Breast epithelium (tissue), 4 donors: ENCODE measurements at places on chromosomes 12 and 14.

DNA sequence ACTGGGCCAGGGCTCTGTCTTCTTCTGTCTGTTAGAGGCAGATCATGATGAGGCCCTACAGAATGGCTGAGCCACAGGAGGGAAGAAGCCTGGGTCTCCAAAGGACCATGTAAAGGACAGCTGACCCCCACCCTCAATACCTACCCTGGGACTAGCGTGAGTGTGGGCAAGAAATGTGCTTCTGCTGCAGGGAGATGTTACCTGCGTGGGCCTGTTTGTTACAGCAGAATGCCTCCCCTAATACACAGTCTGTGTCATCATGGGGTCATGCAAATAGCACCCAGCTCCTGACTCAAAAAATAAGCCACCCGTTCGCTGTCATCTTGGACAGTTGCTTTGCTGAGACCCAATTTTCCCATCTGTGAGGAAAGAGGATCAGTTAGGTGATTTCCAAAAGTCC is 90.6 kb downstream of the CALM1 start:
- DNase-seq, result no peak

- DNase-seq, result peak; percentile 68
Observed at GRCh38 chr12:121499929-121500793, 80.7 kb downstream of the KDM2B start.

DNA sequence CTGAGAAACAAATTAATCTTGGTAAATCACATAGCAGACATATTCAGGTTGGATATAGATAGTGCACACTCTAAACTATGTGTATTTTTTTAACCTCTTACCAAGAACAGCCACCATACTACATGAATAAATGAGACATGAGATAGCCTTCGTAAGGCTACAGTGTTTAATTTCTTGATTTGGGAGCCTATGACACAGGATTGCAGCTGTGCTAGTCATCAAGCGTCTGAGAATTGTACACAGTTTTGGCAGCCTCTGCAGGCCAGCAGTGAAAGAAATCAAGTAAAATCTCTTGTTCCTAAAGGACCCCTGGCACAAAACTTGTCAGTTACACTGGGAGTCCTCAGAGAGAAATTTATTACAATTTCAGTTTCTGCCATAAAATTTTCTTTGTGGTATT is 236.1 kb downstream of the C12orf50 start:
- DNase-seq, result no peak

GRCh38 chr14:74898694-74899093 is 17.0 kb downstream of the DLST start:
- no peak for DNase-seq

DNA sequence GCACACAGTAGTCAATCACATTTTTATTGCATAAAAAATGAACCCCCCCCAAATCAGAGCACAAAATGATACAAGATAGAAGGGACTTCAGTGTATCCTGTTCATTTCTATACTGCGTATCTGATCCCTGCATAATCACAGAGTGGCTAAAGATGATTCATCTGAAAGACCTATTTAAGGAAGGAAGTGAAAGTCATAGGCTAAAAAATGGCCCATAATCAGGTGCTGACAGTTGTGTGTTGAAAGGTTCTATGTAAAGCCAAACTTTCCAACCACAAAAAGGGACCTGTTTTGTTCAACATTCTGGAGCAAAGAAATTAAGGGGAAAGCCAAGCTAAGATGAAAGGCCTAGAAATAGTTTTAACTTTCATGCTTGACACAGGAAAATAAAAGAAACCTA is 147.8 kb upstream of the ATP2B1 start:
- no peak for DNase-seq

- no peak for DNase-seq
Observed at GRCh38 chr12:63021116-63021515, 86.2 kb upstream of the PPM1H start.

DNA sequence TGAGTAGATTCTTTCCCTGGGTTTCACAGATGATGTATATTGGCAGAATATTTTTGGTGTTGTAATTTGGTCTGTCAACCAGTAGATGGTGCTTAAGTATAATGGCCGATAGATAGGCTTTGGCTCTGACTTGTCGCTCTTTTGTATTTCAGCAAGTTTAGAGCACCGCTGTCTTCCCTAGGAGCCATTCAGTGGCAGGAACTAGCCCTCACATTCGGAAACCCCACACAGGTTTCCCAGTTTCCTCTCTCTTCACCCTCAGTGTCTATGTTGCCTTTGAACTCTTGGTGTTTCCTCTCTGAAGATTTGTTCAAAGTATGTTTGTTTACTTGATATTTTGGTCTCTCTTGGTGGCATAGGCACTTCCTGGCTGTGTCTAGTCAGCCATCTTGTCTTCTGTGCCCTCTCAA is 102.2 kb downstream of the GPHN start:
- no peak for DNase-seq

GRCh38 chr12:106428384-106428783 is 70.8 kb downstream of the POLR3B start:
- DNase-seq, result no peak

GRCh38 chr14:65334765-65335410 is 77.6 kb upstream of the FUT8 start:
- DNase-seq, result no peak

- no peak for DNase-seq
Observed at GRCh38 chr14:34362641-34363251, 99.3 kb downstream of the SPTSSA start.

DNA sequence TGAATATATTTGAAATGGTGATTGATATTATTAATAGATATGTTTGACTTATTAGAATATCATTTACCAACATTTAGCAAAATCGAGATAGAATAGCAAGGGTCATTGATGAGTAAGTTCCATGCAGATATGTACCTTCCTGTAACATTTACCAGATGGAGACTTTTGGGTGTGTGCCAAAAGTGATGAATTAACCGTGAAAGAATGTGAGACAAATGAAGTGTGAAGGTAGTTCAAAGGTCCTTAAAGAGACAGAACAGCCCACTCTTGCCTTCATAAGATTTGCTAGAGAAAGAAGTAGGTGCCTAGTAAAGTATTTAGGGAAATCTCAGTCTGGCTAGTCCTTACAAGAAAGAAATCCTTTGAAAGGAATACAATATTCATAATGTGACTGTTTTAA is 45.5 kb downstream of the FGD4 start:
- DNase-seq, result no peak

- no peak for DNase-seq
Observed at GRCh38 chr14:57508756-57509155, 15.1 kb upstream of the CCDC198 start.

DNA sequence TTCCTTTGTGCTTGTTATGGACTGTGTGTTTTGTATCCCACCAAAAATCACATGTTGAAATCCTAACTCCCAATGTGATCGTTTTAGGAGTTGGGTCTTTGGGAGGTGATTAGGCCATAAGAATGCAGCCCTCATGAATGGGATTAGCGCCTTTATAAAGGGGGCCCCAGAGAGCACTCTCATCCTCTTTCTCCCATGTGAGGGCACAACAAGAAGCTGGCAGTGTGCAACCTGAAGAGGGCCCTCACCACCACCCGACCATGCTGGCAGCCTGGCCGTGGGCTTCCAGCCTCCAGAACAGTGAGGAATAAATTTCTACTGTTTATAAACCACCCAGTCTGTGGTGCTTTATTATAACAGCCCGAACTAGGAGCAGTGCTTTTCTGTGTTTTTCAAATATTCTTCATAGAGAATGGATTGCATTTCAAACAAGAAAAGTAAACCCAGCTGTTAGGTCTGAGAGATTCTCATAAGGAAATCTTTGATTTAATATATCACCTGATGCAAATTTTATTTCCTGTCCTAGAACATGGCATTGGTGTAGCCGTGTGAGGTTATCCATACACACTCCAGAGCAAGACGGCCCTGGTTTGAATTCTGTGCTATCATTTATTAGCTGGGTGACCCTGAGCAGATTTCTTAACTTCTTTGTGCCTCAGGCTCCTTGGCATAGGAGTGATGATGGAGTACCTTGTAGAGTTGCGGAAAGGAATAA is 27.8 kb downstream of the HSPB8 start:
- DNase-seq, result no peak

- DNase-seq, result no peak
Observed at GRCh38 chr12:77032406-77032805, 33.0 kb downstream of the E2F7 start.

DNA sequence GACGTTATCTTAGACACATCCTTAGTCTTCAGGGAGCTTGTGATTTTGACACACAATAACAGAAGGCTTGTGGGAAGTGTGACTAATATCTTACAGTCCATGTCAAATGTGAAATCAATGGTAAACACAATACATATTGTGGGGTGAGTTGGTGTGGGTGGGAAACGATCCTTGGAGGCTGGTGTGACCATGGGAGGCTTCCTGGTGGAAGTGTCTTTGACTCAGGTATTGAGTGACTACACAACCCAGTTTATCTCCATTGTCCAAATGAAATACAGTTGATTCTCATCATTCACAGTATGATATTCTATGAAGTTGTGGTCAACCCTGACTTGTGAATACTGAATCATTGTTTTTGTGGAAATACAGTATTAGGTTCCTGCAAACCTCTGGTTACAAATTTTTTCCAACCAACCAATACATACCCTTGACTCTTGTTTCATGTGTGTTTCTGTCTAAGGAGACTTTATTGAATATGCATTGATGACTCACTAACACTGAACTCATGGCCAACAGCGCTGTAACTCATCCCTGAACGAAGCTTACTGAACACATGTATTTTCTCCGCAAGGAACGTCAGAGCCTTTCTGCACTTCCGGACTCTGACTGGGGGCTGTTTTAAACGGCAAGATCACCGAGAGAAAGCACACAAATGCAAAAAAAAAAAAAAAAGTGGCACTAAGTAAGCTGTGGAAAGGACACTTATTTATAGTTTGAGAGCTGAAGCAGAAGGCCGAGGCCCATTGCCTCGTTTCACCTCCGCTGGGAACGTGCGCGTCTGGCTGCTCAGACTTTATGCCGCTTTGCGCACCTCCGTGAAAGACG is 59.0 kb downstream of the CLMN start:
- DNase-seq, result peak; percentile 12
